ENCODE measurements at places on chromosomes 11 and 22. TPM values are rescaled to one million over a fixed set of nuclear protein-coding genes. Genes with fewer than 3 reads are reported as not detected.

The OR5T3 gene
- total RNA-seq = not detected

DNA sequence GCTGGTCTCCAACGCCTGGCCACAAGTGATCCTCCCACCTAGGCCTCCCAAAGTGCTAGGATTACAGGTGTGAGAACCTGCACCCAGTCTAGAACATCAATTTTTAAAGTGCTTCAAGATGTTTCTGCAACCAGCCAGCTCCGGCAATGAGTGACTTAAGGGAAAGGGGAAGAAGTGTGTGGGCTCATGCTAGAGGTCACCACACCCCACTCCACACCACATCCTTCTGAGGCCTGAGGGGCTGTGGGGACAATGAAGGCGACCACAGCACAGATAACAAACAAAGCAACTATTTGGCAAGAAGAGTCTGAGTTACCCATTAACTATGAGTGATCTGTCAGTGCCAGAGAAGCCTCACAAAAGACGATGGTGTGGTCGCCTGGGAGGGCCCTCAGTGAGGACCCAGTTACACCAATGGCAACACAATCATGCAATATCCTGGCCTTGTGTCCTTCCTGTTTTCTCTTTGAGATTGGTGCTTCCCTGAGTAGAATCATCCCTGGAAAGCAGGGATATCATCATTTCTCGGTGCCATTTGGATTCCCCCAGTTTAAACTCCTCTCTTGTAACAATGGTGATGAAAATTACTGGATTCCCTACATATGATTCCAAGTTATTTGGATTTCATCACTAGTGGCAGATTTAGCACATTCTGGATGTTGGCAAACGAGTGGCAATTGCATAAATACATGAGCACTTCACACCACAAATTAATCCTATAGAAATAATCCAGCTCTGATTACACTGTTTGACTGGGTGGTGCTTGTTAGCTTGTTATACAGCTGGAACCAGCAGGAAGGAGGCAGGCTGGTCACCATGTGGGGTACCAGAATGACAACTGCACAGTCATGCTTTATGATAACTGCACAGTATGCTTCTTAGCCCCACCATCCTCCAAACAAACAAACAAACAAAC lies 18.4 kb downstream of the ABTB2 start:
- DNase-seq = no peak

The PKP3 gene
- 3.7 TPM for total RNA-seq

The OR1S1 gene
- not detected for total RNA-seq

DNA sequence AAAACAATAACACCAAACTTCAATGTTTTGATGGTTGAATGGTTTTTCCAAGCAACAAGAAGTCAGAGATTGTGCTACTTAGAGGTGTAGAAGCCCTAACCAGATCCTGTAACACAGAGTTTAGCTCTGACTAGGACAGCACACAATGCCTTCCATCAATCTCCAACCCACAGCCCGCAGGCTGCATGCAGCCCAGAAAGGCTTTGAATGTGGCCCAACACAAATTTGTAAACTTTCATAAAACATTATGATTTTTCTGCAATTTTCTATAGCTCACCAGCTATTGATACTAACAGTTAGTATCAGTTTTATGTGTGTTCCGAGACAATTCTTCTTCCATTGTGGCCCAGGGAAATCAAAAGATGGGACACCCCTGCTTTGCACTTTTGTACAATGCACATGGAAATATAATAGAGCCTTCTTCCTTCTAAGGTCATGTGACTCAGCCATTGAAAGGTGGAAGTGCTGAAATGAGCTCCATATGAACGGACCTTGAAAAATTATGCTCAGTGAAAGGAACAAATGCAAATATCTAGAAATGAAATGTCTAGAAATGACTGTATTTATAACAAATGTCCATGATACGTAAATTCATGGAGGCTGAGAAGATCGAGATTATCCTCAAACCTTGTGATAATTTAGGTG lies 47.6 kb upstream of the VPREB1 start:
- no peak for DNase-seq

- DNase-seq = no peak
These were observed 51.9 kb upstream of the ARHGAP42 start for GRCh38 chr11:100635194-100635593.

DNA sequence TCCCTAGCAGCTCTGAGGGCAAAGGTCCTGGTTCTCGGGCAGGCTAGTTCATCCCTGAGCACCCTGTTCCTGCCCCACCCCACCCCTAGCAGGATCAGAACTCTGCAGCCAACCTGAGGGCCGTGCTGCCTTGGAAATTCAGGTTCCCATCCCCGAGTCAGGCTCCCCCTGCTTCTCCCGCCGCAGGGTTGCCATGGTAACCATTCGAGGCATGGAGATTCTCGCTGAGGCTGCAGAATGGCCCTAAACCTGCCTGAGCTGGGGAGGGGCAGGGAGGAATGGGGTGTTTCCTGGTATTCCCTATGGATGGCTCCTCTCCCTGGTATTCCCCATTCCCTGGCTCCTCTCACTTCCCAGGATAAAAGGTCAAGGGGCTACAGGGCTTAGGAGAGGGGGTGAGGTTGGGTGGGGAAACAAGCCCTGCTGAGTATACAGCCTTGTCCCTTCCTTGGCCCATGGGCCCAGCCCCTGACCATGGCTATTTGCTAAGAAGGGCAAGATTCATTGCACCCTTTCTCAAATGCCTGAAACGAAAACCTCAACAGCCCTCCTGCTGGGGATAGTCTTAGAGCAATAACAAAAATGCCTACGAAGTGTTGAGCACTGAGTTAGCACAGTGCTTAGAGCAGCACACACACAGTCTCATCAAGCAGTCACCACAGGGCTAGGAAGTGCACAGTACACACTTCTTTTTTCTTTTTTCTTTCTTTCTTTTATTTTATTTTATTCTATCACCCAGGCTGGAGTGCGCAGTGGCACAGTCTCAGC lies 58.7 kb downstream of the CHST1 start:
- no peak for DNase-seq

GRCh38 chr11:46099963-46100316 lies 21.3 kb downstream of the PHF21A start:
- peak; percentile 31 for DNase-seq

The ARHGAP8 gene
- total RNA-seq = not detected

The PTPRJ gene
- total RNA-seq = 1.4 TPM

- no peak for DNase-seq
These were observed 13.7 kb downstream of the PACS1 start for GRCh38 chr11:66083767-66084166.

DNA sequence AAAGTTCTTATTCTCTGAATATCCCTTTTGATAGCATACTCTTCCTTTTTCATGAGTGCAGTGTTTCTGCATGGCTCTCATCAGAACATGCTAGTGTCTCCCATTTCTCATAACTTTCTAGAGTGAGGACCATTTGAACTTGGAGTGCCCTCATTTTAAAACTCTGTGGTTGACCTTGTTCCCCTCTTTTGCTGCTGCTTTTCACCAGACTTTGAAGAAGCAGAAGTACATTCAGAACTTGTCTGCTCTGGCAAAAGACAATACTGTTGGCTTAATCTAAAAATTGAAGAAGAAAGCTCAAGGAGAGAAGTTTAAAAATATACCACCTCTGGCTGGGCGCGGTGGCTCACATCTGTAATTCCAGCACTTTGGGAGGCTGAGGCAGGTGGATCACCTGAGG lies 35.0 kb downstream of the PPARA start:
- no peak for DNase-seq

DNA sequence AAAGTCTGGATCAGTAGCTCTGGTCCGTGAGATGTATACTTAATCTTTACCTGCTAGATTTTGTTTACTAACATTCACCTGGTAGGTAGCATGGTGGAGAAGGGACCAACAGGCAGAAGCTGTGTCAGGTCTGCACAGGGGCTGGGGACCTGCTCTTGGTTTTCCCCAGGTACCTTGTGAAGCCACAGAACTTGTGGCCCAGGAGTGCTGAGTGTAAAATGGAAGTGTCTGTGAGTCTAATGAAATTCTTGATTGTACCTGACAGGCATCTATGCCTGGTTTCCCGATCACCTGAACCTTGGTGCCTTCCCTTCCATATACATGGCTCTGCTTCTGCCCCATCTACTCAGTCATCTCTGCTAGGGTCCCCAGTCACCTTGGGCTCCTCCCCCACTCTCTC lies 94.3 kb downstream of the CWC15 start:
- DNase-seq = no peak

The TCN2 gene
- 13.1 TPM for total RNA-seq

GRCh38 chr22:38309614-38310517 lies 7.4 kb downstream of the CSNK1E start:
- no peak for DNase-seq

- DNase-seq = no peak
These were observed 34.8 kb upstream of the DDI1 start for GRCh38 chr11:104001561-104002056.

GRCh38 chr11:3916962-3917361 lies 61.5 kb downstream of the STIM1 start:
- DNase-seq = no peak

GRCh38 chr11:131692961-131693360 lies 322.5 kb downstream of the NTM start:
- no peak for DNase-seq

DNA sequence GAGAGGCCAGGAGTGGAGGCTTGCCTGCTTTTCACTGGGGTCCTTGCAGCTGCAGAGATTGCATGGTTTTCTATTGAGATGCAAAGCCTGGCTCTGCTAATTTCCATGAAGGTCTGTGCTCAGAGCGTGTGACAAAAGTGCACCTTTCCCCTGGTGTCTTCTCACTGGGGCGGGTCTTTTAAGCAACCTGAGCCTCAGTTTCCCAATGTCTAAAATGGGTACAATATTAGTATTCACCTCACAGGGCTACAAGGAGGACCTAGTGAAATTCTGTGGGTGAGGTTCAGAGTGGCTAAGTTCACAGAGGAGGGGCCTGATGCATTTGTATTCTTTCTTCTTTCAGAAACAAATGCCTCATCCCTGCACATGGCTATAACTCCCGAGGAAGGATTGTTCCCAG lies 20.3 kb downstream of the PPM1F start:
- DNase-seq = no peak

- no peak for DNase-seq
These were observed 14.1 kb downstream of the POLA2 start for GRCh38 chr11:65275906-65276305.

DNA sequence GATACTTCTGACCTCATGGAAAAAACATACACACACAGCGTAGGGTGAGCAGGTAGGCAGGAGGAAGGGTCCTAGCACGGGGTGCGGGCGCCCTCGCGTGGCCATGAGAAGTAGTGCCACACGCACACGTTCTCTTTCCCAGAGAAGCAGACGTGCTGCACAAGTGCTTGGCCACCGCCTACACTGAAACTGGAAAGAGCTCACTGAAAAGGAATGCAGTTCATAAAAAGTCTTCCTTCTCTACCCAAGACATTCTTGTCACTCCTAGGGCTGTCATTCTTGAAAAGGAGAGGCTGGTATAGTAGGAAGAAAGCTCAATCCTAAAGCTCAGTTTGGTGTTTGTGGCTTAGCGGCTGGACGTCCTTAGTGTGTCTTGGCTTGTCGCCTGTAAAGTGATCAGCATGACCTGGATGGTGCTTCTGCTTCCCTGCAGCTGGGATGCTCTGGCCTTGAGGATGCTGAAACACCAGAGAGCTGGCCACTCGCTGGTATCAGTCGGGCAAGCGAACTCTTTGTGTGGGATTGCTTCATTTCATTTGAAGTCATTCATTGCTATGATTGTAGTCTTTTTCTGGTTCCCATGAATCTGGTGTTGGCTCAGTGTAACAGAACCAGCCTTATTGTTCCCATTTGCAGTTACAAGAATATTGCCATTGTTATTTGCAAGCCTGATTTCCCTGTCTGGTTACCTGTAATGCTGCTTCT lies 303.8 kb downstream of the NTM start:
- peak; percentile 65 for DNase-seq

DNA sequence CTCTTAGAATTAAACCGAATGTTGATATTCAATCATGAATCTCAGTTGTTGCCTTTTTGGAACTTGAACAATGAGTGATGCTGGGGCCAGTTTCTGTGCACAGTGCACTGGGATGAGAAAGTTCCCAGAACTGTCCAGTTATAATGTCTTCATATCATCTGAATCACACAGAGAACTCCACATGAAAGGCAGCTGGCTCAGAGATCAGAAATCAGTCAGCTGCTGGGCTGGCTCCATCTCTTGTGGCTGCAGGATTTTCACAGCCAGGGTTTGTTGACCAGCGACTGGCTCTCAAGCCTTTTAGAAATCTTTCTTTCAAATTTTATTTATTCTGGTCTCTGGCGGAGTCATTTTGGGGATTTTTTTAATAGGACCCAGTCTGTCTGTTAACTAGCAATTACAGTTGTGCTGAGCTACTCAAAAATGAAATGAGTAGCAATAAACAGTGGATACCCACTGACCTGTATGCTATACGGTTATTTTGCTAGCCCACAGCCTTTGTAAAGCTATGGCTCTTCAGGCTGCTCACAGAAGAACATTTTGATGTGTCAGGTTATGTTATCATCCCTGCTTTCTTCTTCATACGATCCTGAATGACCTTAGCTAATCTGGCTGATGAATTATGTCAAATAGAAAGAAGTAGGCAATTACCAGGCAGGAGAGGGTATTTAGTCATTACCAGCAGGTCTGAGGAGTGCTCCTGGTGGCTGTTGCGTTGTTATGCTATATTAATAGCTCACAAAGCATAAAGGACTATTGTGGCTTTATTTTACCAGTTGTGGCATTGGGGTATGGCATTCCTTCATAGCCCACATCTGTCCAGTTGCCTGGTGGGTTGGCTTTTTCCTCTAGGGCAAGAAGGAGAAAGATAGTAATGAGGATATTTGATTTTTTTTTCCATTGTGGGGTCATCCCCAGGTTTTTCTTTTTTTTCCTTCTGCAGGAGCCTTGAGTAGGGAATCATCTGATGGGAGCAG lies 3.6 kb downstream of the FAT3 start:
- DNase-seq = peak; percentile 54

The FGF19 gene
- 0.11 TPM for total RNA-seq

- no peak for DNase-seq
These were observed 710 bp downstream of the DERL3 start for GRCh38 chr22:23837911-23838680.

- DNase-seq = no peak
These were observed 34.2 kb upstream of the CSNK2A3 start for GRCh38 chr11:11387207-11387606.

DNA sequence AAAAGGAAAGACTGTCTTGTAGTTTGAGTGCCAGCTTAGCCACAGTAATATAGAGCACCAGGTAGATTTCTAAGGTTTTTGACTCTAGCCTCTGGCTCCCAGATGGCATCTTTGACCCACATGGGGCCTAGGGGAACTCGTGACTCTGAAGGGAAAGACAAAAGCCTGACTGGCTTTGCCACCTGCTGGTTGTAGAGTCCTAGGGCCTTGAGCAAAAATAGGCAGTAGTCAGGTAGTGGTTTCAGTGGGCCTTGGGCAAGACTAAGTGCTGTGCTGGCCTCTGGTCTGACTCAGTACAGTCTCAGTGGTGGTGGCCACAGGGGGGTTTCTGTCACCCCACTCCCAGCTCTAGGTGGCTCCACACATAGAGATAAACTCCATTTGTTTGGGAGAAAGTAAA lies 349.4 kb downstream of the FAM181B start:
- no peak for DNase-seq

The ASRGL1 gene
- not detected for total RNA-seq

The PANX3 gene
- not detected for total RNA-seq

DNA sequence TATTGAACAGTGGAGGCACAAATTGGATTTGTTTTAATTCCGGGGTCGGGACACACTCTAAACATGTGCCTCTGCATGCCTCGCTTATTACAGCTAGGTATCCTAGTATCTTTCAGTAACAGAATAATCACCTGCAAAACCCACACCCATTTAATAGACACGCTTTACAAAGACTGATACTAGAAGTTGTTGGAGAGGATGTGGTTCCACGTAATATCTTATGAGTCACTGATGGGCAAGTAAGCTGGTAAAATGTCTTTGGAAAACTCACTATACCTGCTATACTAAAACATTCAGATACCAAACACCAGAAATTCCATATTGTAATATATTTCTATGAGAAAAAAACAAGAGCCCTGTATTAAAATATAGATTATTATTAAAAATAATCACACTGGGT lies 84.0 kb downstream of the GGTLC2 start:
- DNase-seq = no peak
